NCI-H524 (cell line): ENCODE measurements at places on chromosomes 7 and 10.

DNA sequence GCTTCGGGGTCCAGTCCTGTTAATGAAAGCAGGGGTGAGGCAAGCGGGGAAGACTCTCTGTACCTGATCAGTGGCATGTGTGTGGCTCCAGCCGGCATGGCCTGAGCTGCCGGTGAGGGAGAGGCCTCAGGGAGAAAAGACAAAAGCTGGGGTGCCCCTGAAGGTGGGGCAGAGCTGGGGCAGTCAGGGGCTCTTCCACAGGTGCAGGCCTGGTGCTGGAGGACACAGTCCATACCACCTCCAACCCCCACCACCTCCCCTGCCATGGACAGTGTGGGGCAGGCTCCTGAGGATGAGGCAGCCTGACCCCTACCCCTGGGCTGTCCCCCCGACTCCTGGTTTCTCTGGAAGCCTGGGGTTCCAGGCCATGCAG is 129.5 kb downstream of the LHPP start:
- no peak for DNase-seq

GRCh38 chr7:124762611-124763143 is 2.9 kb downstream of the GPR37 start:
- no peak for DNase-seq

DNA sequence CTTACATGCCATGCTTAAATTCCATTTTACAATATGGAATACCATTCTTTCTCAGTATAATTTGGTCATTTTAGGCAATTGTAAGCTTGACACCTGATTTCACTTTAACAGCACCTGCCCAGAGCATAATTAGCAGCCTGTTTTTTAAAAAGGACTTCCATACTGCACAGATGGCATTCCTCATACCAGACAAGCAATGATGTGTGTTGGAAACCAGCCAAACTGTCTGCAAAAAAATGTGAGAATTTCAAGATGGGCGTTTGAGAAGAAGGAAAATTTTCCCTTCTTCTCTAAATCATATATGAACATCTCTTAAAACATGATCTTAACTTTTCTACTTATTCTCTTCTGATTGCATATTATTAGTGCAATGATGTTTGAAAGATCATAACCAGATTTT is 40.4 kb upstream of the AGMO start:
- DNase-seq: peak; percentile 43

DNA sequence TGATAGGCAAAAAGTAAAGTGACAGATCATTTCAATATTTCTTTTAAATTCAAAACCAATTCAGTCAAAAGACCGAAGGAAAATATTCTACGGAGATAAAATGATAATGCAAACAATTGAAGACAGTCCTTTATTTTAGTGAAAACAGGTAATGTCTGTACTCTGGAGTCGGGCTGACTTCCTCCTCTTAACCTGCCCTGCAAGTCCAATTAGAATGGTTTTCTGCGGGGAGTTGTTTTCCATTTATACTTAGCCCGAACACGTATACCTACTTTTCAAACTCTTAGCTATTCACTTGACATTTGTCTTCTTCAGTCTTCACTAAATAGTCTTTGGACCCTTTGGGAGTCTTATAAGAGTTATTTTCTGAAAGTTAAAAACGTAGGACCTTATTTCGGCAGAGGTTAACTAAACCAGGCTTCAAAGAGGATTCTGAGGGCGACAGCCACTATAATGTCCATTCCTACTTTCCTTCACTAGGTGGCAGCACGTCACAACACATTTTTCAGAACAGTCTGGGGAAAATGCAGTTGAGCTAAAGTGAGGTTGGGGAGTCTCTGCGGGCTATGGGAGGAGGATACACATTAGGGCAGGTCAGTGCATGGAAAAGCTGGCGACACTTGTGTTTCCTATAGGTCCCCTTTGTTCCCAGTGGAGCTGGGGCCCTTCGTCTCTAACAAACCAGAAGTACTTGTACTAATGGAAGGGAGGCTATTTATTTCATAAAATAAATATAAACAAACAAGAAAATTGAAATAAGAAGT is 472.0 kb downstream of the KCNMA1 start:
- peak; percentile 50 for DNase-seq

- no peak for DNase-seq
These were observed 31.9 kb downstream of the RBM17 start for GRCh38 chr10:6120691-6121090.

GRCh38 chr7:130278860-130279259 is 12.2 kb downstream of the CPA2 start:
- no peak for DNase-seq

DNA sequence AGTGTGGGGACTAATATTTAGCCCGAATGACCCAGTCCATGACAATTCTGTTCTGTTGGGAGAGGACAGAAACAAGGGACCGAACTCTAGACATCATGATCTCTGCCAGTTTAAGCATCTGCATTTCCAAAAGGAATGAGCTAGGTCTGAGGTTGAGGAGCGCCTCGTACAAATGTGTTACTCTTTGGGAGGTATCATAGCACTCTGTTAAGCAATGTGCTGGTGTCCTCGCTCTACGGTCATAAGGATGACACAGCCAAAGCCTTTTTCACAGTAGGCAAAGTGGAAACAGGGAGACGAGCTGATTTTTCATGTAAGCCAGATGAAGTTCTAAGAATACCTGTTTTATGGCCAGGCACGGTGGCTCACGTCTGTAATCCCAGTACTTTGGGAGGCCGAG is 15.4 kb upstream of the CCDC3 start:
- DNase-seq: no peak

- no peak for DNase-seq
These were observed 1165.6 kb downstream of the CNTNAP2 start for GRCh38 chr7:147282204-147282603.

GRCh38 chr10:6161921-6162320 is 40.8 kb upstream of the PFKFB3 start:
- no peak for DNase-seq

GRCh38 chr7:40300146-40300670 is 165.4 kb downstream of the SUGCT start:
- no peak for DNase-seq

GRCh38 chr7:93758631-93759030 is 131.9 kb downstream of the TFPI2 start:
- DNase-seq: no peak

GRCh38 chr7:89887489-89887888 is 266.8 kb upstream of the STEAP1 start:
- no peak for DNase-seq

DNA sequence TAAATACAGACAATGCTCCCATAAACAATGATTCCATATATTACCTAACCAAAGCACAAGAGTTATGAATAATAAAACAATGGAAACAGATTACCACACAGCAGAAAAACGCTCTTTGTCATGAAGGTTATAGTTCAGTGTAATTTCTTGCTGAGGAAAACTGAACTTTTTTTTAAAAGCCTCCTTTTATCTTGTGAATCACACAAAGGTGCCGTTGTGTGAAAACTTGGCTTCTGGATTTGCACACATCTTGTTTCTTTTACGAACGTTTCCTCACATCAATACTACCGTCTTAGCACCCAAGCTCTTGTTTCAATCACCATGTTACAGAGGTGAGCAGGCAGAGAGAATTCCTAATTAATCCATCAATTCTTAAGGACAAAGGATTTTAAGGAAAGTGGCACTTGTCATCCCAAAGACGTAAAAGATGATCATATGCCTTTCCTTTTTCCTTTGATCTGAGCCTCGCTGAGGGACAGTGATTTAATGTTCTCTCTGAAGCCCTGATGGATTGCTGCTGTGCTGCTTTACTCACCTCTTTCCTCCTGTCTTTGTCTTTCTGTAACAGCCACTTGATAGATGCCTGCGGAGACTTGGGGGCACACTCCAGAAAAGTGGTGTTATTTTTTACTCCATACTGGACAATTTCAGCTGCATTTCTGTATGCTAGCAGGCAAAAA is 110.1 kb downstream of the CD36 start:
- no peak for DNase-seq

DNA sequence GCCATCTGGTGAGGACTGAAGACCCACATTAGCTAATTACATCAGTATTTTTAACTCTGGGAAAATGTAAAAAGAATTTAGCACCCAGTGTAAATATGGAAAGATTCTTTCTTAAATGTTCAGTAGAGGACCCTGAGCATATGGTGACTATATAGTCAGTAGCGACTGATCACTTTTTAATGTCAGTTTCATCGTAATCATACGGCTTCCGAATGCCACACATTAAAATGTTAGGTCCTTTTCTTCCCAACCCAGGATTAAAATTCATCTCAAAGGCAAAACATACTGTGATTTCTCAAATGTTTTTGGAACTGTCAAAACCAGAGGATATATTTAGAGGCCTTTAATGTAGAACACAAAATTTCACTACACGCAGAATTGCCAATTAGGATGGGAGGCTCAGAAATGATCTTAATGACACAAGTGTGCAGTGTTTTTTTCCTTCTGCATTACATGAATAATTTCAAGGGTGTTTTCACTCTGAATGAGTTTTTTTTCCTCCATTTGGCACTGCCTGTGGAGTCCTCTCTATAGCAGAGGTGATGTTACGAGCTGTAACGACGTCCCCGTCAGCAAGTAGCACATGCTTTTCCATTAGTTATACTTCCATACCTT is 382.7 kb downstream of the PAXIP1 start:
- DNase-seq: no peak

- DNase-seq: no peak
These were observed 422.7 kb downstream of the SORCS3 start for GRCh38 chr10:105063796-105064195.

DNA sequence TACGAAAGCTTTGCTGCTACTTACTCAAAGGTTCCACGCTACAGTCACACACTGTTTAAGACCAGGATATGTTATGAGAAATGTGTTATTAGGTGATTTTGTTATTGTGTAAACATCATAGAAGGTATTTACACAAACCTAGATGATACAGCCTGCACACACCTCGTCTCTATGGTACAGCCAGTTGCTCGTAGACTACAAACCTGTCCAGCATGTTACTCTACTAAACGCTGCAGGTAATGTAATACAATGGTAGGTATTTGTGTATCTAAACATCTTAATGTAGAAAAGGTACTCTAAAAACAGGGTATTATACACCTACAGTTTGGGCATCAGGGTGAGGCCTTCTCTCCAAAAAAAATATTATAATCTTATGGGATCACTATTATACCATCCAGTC is 181.2 kb downstream of the MYOF start:
- DNase-seq: no peak

DNA sequence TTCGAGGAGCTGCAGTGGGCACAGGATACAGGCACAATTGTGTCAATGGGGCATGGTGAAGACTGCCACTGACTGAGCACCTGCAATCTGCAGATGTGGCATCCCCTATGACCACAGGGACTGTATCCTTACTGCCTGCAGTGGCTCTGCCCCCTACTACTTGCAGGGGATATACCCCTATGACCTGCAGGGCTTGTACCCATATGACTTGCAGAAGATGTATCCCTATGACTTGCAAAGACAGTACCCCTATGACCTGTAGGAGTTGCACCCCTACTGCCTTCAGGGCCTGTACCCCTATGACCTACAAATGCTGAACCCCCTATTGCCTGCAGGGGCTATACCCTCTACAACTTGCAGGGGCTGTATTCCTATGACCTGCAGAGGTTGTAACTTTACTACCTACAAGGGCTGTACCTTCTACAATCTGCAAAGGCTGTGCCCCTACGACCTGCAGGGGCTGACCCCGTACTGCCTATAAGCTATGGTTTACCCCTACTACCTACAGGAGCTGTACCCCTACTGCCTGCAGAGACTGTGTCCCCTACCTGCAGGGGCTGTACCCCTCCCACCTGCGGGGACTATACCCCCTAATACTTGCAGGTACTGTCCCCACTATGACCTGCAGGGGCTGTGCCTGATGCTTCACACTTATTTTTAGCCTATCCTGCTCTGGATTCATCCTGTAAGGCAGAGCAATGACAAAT is 65.9 kb upstream of the ADAM12 start:
- no peak for DNase-seq
